ENCODE measurements at places on chromosomes 7 and 10. TPM values are rescaled to one million over a fixed set of nuclear protein-coding genes. Genes with fewer than 3 reads are reported as not detected.

The FLNC gene
- total RNA-seq, result 16.2 TPM

The PTPRN2 gene
- total RNA-seq, result 2.6 TPM

The TMEM273 gene
- 17.9 TPM for total RNA-seq

The ACSM6 gene
- total RNA-seq, result not detected

The C7orf57 gene
- total RNA-seq, result not detected

The USP54 gene
- total RNA-seq, result 16.0 TPM

The FAM237B gene
- not detected for total RNA-seq

The CXCL12 gene
- total RNA-seq, result 347 TPM

The TCTN3 gene
- 27.3 TPM for total RNA-seq

The CAMK2B gene
- total RNA-seq, result 1.2 TPM

The ZP3 gene
- total RNA-seq, result 0.87 TPM

The COL1A2 gene
- 401 TPM for total RNA-seq

The LRRN3 gene
- total RNA-seq, result 2.0 TPM

The FAM25G gene
- not detected for total RNA-seq

The GTPBP10 gene
- total RNA-seq, result 16.8 TPM

The SPAM1 gene
- total RNA-seq, result not detected

The SFRP4 gene
- total RNA-seq, result 64.3 TPM

The TSPAN12 gene
- total RNA-seq, result 7.2 TPM

The LRRC17 gene
- 1.2 TPM for total RNA-seq

The SLC18A3 gene
- total RNA-seq, result not detected

The SH2D4B gene
- total RNA-seq, result 0.35 TPM

The LIPJ gene
- total RNA-seq, result not detected

The LGI1 gene
- total RNA-seq, result not detected

The STEAP4 gene
- 94.1 TPM for total RNA-seq
